ENCODE measurements at places on chromosomes 5 and 9. TPM values are rescaled to one million over a fixed set of nuclear protein-coding genes. Genes with fewer than 3 reads are reported as not detected.

Gene ELOVL7
- 5.1 TPM for total RNA-seq

Gene IL9
- total RNA-seq, result not detected

Gene SPATA31D4
- total RNA-seq, result not detected

Gene SERINC5
- 144 TPM for total RNA-seq

DNA sequence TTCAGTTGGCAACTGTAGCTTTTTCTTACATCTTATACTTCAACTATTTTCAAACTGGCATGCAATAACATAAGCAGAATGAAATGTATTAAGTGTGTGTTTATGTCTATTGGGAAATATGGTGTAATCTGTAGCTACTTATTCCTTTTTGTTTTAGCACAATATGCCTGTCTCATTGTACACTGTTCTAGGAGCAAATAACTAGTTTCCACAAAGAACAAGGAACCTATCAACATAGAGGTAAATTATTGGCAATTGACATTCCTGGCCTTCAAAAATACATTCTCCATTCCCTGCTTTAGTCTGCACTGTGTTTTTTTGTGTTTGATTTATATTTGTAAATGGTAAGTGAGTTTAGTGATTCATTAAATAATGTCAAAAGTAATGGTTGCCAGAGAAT is 75.7 kb downstream of the FBXL7 start:
- DNase-seq, result no peak

DNA sequence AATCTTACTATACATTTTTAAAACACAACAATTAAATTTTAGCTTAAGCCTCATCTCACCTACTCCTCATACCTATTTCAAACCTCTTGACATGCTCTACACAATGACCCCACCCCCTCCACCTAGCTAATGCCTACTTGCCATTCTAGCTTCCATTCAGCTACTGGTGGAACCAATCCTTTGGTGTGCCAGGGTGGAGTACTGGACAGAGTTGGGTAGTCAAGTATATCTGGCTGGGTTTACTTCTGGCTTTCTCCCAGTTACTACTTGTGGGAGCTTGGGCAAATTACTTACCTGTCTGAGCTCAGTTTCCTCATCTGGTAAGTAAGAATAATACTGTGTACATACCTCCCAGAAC is 24.3 kb downstream of the PLPP1 start:
- no peak for DNase-seq

- DNase-seq, result no peak
These were observed 118.7 kb downstream of the DROSHA start for GRCh38 chr5:31413030-31413812.

DNA sequence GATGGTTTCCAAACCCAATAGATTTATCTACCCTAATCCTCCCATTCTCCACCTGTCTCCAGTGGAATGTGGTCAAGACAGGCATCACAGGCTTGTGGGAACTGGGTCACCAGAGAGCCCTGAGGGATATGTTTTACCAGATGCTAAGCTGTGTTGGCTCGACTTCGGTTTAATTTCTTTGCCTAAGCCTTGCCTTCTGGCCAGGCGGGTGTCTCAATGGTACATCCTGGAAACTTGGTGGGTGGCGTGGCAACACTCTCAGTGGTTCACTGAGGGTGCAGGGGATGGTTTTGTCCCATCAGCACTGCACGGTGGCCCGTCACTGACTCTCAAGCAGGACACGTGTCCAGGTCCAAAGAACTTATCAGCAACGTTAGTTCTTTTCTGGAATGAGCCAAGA is 192.2 kb downstream of the TENT4A start:
- DNase-seq, result no peak

DNA sequence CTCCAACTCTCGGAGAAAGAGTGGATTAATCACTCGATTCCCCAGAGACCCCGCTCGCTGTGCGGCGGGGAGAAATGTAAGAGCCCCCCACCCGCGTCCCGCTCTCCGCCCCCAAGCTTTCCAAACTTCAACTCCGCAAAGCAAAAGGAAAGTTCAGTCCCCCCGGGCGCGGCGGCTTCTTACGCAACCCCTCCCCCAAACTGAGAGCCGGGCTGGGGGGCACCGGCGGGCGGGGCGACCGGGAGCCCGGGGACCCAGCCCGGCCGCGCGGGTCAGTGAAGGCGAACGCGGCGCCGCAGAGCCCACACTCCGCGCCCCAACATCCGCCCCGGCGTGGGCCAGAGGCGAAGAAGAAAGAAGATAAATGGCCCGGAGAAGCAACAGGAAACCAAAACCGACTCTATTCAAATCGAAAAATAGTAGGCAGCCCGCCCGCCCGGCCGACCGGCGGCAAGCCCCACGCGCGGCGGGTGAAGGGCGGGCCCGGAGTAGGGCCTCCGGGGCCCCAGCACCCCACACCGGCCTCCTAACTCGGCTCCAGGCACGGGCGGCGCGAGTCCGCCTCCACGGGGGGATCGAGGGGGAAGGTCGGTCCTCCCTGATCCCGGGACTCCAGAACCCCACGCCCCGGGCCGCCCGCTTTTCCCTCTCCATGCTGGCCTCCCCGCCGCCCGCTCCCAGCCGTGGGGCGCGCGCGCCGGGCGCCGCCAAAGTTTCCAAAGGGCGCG is 720 bp downstream of the NOTCH1 start:
- DNase-seq, result no peak

DNA sequence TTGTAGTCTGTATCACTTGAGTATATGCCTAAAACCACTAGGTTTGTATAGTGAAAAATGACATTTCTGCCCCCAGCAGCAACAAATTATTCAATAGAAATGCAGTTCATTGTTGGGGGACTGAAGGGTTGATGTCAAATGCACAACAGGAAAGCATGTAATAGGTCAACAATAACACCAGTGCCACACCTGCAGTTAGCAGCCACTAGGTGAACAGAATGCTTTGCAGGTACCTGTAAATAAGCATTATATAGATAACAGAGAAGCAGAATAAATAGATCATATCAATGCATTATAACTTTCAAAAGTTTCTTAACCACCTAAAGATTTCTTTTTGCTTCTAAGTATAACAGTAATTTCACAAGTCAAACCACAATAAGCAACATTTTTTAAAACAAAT is 435.9 kb upstream of the DMAC1 start:
- DNase-seq, result no peak

- DNase-seq, result no peak
These were observed 59.5 kb downstream of the EGFLAM start for GRCh38 chr5:38317868-38318267.
